ENCODE measurements at places on chromosomes 1 and 21. TPM values are rescaled to one million over a fixed set of nuclear protein-coding genes. Genes with fewer than 3 reads are reported as not detected.

DNA sequence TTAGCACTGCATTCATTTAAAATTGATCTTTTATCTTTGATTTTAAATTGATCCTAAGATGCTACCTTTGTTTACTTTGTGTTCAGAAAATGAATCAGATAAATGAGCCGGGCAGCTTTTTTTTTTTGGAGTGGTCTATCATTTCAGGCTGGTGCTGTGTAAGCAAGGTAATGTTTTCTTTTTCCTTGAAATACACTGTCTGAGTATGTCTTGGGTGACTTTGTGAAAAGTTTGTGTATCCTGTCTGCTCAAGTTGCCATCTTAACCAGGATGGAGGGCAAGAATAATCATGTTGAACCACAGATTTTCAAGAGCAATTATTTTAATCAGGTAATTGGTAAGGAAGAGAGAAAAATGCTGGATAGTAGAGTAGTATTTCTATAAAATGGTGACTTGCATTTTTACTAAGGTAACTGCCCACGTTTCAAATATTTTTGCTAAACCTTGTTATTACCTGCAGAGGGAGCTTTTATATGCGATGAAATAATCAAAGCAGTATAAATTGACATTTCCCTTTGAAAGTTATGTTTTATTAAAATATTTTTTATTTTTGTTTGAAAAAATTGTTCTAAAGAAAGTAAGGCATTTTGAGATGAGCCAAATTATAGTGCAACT is 11.1 kb downstream of the ADGRL2 start:
- H3K27me3 ChIP-seq = no peaks in the 10 kb centered on the region
- peaks cover 25% of the 10 kb centered on the region for H3K4me1 ChIP-seq
- H3K27ac ChIP-seq = no peak overlapping the region
- no peak overlapping the region for H3K4me3 ChIP-seq
- DNase-seq = no peak

DNA sequence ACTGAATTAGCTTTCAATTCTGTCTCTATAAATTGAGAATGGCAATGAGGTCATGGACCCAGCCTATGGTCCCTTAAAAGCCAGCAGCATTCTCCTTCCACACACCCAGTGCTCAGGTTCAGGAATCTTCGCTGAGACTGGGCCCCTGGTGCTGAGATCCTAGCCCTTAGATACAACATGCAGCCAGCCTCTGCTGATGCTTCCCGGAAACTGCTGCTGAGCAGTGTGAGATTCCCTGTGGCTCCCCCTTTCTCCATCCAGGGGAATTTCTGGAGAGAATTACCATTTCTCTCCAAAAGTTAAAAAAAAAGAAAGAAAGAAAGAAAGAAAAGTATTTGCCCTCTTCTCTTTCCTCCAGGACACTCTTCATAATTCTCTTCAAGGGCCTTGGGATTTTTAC is 31.7 kb upstream of the RALGPS2 start:
- no peak for DNase-seq
- H3K27me3 ChIP-seq = no peaks in the 10 kb centered on the region
- H3K4me3 ChIP-seq = no peak overlapping the region
- H3K36me3 ChIP-seq = no peaks in the 10 kb centered on the region
- no peaks in the 10 kb centered on the region for H3K4me1 ChIP-seq
- no peak overlapping the region for H3K27ac ChIP-seq

- H3K27me3 ChIP-seq = no peaks in the 10 kb centered on the region
- H3K27ac ChIP-seq = no peak overlapping the region
- DNase-seq = no peak
- no peaks in the 10 kb centered on the region for H3K4me1 ChIP-seq
- H3K4me3 ChIP-seq = no peak overlapping the region
Observed at GRCh38 chr1:199735660-199736059, 291.9 kb upstream of the NR5A2 start.

DNA sequence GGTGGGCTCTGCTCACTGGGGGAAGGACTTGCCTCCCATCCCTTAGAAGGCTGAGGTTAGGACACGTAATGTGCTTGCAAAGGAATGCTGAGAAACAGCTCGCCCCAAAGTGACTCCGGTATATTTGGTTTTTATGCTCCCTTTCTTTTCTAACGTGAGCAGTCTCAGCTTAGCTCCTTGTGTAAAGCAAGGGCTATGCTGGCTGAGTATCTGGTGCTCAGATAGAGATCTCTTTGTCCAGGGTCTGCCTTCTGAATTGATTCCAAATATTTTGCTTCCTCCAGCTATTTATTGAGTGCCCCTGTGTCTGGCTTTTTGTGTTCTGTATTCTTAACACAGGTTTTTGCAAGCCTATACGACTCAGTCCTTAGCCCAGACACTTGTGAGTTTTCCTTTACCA is 94.5 kb upstream of the ARTN start:
- H3K4me1 ChIP-seq = no peaks in the 10 kb centered on the region
- no peaks in the 10 kb centered on the region for H3K27me3 ChIP-seq
- DNase-seq = no peak
- peak overlapping the region; percentile 42 for H3K4me3 ChIP-seq

The CD55 gene
- total RNA-seq = 72.6 TPM

- H3K36me3 ChIP-seq = no peaks in the 10 kb centered on the region
- DNase-seq = no peak
- H3K27me3 ChIP-seq = no peaks in the 10 kb centered on the region
- H3K27ac ChIP-seq = no peak overlapping the region
Observed at GRCh38 chr1:1003618-1004419, 3.9 kb upstream of the HES4 start.

GRCh38 chr1:28981210-28981609 is 66.8 kb downstream of the EPB41 start:
- no peak overlapping the region for H3K27ac ChIP-seq
- no peaks in the 10 kb centered on the region for H3K27me3 ChIP-seq
- H3K36me3 ChIP-seq = no peaks in the 10 kb centered on the region
- DNase-seq = no peak
- H3K4me3 ChIP-seq = no peak overlapping the region

DNA sequence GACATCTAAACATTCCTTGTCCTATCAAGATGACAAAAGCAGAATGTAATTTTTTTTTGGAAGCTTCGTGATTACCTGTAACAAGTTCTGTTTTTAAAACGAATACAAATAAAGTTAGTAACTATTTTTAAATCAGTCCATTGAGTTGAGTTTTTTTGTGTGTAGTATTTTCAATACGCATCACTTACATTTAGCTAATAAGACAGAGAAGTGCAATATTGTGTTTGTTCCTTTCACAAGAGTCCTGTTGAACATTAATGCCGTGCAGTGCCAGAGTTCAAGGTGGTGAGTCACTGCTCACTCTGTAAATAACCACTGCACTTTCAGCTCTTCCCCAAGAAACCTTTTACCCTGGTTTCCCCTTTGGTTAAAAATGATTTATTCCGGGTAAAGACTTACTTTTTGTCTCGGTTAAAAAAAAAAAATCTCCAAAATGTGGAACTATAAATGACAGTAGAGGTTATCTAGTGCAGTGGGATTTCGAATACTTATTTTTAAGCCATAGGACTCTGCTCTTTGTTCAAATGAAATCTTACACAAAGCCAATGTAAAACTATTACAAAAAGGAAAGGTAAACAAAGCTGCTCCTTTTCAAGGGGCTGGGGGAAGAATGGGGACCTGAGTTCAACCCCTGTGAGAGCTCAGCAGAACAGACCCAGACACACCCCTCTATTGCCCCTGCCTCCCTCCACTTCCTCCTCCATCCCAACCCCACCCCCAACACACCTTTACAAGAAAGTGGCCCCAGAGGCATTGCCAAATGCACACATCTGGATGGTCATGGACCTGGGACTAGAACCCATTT is 14.8 kb upstream of the NCMAP start:
- DNase-seq = no peak
- H3K4me1 ChIP-seq = no peaks in the 10 kb centered on the region
- H3K4me3 ChIP-seq = no peak overlapping the region
- no peak overlapping the region for H3K27ac ChIP-seq
- no peaks in the 10 kb centered on the region for H3K27me3 ChIP-seq
- H3K36me3 ChIP-seq = no peaks in the 10 kb centered on the region

DNA sequence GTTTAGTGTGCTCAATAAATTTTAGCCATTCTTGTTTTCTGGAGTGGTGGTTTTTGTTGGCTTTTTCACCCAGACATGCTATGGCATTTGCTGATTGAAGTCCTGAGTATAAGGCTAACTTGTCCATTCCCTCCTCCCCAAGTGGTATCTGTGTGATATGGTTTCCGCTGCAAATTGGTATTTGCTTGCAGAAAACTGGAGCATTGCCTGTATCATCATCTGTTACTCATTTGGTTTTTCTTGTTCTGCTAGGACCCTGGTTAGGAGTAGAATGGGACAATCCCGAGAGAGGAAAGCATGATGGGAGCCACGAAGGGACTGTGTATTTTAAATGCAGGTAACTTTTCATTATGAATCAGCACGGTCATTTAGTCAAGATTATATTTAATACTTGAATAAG is 34.0 kb downstream of the TBCE start:
- H3K27ac ChIP-seq = no peak overlapping the region
- no peak overlapping the region for H3K4me3 ChIP-seq
- H3K36me3 ChIP-seq = no peaks in the 10 kb centered on the region
- no peaks in the 10 kb centered on the region for H3K27me3 ChIP-seq
- H3K4me1 ChIP-seq = no peaks in the 10 kb centered on the region
- no peak for DNase-seq
